ENCODE measurements at places on chromosomes 5 and 9.

GRCh38 chr5:152151113-152151512, 226.5 kb upstream of the GLRA1 start:
- no peak for DNase-seq

DNA sequence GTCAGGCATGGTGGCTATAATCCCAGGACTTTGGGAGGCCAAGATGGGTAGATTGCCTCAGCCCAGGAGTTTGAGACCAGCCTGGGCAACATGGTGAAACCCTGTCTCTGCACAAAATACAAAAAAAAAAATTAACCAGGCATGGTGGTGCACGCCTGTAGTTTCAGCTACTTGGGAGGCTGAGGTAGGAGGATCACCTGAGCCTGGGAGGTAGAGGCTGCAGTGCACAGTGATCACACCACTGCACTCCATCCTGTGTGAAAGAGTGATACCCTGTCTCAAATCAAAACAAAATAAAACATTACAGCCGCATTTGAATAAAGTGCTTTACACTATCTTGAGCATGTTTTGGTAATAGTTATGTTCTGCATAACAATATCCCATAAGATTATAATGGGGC, 74.0 kb downstream of the IQGAP2 start:
- no peak for DNase-seq

DNA sequence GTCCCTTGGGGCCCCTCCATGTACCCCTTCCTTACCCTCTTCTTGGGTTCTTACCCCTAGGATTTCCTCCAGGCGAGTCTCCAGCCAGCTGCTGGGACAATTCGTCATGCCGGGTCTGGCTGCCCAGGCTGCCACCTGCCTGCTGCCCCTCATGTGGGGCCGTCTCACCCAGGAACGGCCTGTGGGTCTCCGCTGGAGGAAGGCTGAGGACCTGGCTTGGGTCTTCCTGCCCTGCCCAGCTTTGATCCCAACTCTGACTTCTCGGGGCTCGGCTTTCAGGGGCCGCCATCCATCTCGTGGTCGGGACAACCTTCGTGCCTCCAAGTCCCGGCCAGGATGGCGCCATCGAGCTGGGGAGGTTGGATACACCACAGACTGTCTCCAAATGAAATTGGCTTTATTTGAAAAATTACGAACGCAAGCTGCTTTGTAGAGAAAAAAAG, 38.1 kb downstream of the HMCN2 start:
- no peak for DNase-seq

DNA sequence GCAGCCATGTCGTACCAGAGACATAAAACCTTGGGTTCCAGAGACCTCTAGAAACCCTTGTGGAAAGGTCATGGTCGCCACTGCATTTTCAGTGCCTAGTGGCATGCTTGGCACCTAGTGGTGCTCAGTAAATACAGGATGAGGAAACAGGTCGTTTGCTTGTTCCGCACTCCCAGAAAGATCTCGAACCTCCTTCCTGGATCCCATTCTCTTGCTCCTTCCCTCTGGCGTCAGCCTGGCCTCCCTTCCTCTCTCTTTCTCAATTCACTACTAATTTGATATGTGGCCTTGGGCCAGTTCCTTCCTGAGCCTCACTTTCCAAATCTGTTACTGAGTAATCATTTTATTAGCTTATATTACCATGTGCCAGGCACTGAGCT, 4.4 kb downstream of the NDST1 start:
- DNase-seq: no peak

DNA sequence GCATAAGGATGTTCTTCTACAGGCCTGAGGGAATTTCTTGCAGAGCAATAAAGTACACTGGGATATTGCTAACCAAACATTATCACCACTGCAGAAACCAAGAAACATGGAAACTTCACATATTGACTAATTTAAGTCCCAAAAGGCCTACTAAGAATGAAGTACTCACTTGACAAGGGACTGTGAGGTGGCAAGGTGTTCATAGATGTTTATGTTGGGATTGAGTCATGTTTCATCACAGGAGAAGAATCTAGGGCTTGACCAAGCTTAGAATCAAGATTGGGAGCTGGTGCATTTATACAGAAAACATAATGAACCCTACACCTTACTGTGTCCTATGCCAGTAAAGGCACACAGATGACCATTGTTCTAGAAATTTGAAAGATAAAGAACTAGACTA, 56.7 kb upstream of the GAS1 start:
- DNase-seq: no peak

DNA sequence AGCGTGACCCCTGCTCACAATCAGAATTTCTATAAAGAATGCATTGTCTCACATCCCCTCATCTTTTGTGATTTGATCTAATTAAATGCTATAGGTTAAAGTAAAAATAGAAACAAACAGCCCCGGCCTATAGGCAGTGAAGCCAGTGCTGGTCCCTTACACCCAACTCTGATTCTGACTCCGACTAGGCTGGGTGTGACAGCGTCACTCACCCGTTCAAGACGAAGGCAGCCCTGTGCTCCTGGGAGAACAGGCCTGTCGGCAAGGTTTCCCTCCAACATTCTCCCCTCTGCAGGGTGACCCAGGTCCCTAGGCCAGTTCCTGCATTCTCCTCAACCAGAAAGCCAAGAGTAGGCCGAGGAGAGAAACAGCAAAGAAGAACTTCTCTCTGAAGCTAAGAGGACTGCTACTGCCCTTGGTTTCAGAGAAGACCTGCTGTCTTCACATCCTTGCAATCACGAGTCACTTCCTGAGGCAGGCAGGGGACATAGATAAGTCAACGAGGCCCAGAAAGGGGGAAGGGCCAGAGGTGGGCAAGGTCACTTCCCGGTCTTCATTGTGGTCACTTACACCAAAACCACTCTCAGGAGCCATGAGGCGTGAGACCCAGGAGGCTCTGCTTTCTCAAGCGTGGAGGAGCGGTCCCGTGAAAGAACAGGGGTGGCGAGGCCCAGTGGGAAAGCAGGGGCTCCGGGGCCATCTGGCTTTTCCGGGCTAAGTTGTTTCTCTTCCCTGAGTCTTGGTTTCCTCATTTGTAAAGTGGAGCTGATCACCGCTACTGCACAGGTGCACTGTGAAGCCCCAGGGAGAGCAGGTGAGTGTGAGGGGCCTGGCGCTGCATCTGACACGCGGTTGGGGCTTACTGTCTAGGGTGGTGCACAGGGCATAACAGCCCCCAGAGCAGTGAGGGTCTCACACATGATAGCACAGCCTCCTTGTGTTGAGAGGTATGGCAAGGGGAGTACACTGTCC, 200.8 kb downstream of the CRB2 start:
- no peak for DNase-seq

- DNase-seq: no peak
Observed at GRCh38 chr9:35745569-35745968, 3.5 kb downstream of the GBA2 start.

- no peak for DNase-seq
Observed at GRCh38 chr5:59842999-59843398, 50.5 kb downstream of the PDE4D start.

- DNase-seq: no peak
Observed at GRCh38 chr5:125411071-125411743, 664.8 kb upstream of the ZNF608 start.

Measured in stimulated activated effector memory CD8-positive, alpha-beta T cell treated with anti-CD3 and anti-CD28 coated beads, Interleukin-12 subunit alpha, Interleukin-12 subunit beta, amount 100 ng/mL, for 72 hours (primary cell).